Placental pericyte (primary cell): ENCODE measurements at places on chromosomes 7 and 10. TPM values are rescaled to one million over a fixed set of nuclear protein-coding genes. Genes with fewer than 3 reads are reported as not detected.

Gene MYH16
- total RNA-seq, result 0.43 TPM in 1 of 2 replicates, not detected in the other

Gene RTKN2
- 0.44 and 7.2 TPM in 2 replicates for total RNA-seq

Gene KIF11
- 1.3 and 47.4 TPM in 2 replicates for total RNA-seq

Gene AKR1B15
- 0.22 TPM in 1 of 2 replicates, not detected in the other for total RNA-seq

Gene ANXA8
- 3.3 and 18.6 TPM in 2 replicates for total RNA-seq

Gene CACNB2
- total RNA-seq, result under 0.01 and 0.14 TPM in 2 replicates

Gene CCDC172
- total RNA-seq, result not detected in 2 replicates

Gene CALML3
- total RNA-seq, result not detected in 2 replicates

Gene WDR91
- 4.8 and 6.7 TPM in 2 replicates for total RNA-seq

Gene CLCN1
- not detected in 2 replicates for total RNA-seq

Gene SNX10
- total RNA-seq, result 0.22 and 0.72 TPM in 2 replicates

Gene ZNF365
- total RNA-seq, result 0.88 and 7.0 TPM in 2 replicates

Gene RBP3
- total RNA-seq, result under 0.01 TPM in 1 of 2 replicates, not detected in the other

Gene OPALIN
- total RNA-seq, result not detected in 2 replicates

Gene GRID2IP
- total RNA-seq, result not detected in 2 replicates

Gene SLC16A9
- under 0.01 TPM in 1 of 2 replicates, not detected in the other for total RNA-seq

Gene VWDE
- total RNA-seq, result 0.14 TPM in 1 of 2 replicates, not detected in the other

Gene FAM180A
- 0.22 and 15.6 TPM in 2 replicates for total RNA-seq

Gene CRYGN
- total RNA-seq, result not detected in 2 replicates

Gene CTNNA3
- total RNA-seq, result not detected in 2 replicates

Gene PLEKHS1
- total RNA-seq, result under 0.01 TPM in 1 of 2 replicates, not detected in the other

Gene TUBGCP2
- 58.6 and 122 TPM in 2 replicates for total RNA-seq

Gene UNC5B
- 63.6 and 116 TPM in 2 replicates for total RNA-seq

Gene NOS3
- 4.6 and 4.7 TPM in 2 replicates for total RNA-seq

Gene SFRP4
- total RNA-seq, result 0.14 TPM in 1 of 2 replicates, not detected in the other

Gene DLG5
- total RNA-seq, result 63.9 and 64.1 TPM in 2 replicates

Gene ZNF487
- 2.6 and 3.9 TPM in 2 replicates for total RNA-seq

Gene ANKRD30A
- total RNA-seq, result under 0.01 TPM in 1 of 2 replicates, not detected in the other

Gene PLPP4
- total RNA-seq, result 5.5 and 18.9 TPM in 2 replicates

Gene SLC29A3
- 1.3 and 2.0 TPM in 2 replicates for total RNA-seq

Gene CABCOCO1
- 0.14 and 0.22 TPM in 2 replicates for total RNA-seq

Gene UTF1
- not detected in 2 replicates for total RNA-seq

Gene LIPA
- total RNA-seq, result 36.7 and 77.0 TPM in 2 replicates

Gene HIBADH
- 34.8 and 48.6 TPM in 2 replicates for total RNA-seq

Gene OGDHL
- total RNA-seq, result 0.14 and 0.22 TPM in 2 replicates

Gene GPR85
- total RNA-seq, result 0.44 and 1.0 TPM in 2 replicates

Gene CHRM2
- total RNA-seq, result 7.9 and 20.8 TPM in 2 replicates

Gene UPK3B
- total RNA-seq, result not detected in 2 replicates

Gene PTPRZ1
- 0.29 TPM in 1 of 2 replicates, not detected in the other for total RNA-seq

Gene IFIT1
- 11.4 and 12.0 TPM in 2 replicates for total RNA-seq

Gene RBM20
- total RNA-seq, result under 0.01 and 0.14 TPM in 2 replicates
